ENCODE measurements at places on chromosomes 2 and 18.

GRCh38 chr18:26772691-26773090 lies 92.8 kb downstream of the AQP4 start:
- no peaks in the 10 kb centered on the region for H3K27me3 ChIP-seq
- H3K27ac ChIP-seq: no peak overlapping the region
- no peak overlapping the region for H3K4me3 ChIP-seq
- no peak for DNase-seq
- no peaks in the 10 kb centered on the region for H3K4me1 ChIP-seq
- no peaks in the 10 kb centered on the region for H3K36me3 ChIP-seq

DNA sequence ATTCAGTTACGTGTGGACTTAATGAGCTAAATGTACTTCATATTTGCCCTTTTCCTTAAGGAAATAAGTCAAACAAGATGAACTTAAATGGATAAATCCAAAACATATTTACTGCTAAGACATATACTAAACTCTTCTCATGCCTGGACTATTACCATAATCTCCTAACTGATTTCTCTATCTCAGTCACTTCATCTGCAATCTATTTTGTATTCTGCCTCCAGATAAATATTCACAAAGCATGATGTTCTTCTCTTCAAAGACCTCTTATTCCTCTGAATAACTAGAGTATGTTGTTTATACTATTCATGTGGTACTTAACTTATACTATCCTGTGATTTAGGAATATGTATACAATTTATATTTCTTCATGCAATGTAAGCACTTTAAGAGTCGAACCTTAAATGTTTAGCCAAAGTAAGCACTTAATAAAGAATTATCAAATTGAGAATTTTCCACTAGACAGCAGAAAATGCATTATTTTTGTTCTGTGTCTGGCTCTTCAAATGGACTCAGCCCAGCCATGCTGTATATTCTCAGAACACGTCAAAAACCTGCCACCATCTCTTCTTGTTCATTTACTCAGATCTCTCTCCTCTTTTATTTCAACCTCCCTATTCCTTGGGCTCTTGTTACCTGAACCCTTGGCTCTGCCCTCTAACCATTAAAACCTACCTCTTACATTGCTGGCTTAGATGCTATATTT lies 79.9 kb upstream of the ARHGAP28 start:
- H3K36me3 ChIP-seq: no peaks in the 10 kb centered on the region
- H3K27me3 ChIP-seq: no peaks in the 10 kb centered on the region
- no peak overlapping the region for H3K27ac ChIP-seq
- H3K4me3 ChIP-seq: no peak overlapping the region

DNA sequence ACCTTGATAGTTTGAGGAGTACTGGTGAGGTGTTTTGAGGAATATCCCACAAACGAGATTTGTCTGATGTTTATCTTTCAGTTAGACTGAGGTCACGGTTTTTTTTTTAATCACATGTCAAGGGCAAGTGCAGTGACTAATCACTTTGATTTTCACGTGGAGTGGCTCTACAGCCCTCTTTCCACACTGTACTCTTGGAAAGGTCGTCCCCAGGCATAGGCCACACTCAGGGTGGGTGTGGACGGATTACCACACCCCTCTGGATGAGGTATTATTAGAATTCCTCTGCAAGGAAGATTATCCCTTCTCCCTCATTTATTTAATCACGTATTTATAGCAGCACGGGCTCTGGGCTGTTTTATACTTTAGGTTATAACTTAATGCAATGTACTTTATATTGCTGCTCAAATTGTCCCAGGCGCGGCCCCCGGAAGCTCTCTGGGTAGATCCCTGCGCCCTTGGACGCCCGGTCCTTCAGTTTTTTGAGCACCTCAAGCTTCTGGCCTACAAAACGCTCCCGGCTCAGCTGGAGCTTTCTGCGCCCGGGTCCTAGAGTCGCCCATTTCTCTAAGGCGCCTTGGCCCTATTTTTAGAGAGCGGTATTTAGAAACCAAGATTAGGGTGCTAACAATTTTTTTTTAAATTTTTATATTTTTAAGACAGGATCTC lies 515 bp upstream of the PLEKHB2 start:
- H3K27me3 ChIP-seq: no peaks in the 10 kb centered on the region
- DNase-seq: no peak
- peak overlapping the region; percentile 92 for H3K4me3 ChIP-seq

GRCh38 chr18:73283788-73284187 lies 416.0 kb upstream of the NETO1 start:
- no peaks in the 10 kb centered on the region for H3K27me3 ChIP-seq
- H3K4me3 ChIP-seq: no peak overlapping the region
- H3K4me1 ChIP-seq: no peaks in the 10 kb centered on the region
- no peaks in the 10 kb centered on the region for H3K36me3 ChIP-seq

All from spinal cord (tissue), 10 donors.